Activated effector memory CD4-positive, alpha-beta T cell treated with anti-CD3 and anti-CD28 coated beads, Interleukin-2, amount 50 U/mL, for 16 hours (primary cell): ENCODE measurements at places on chromosomes 7 and 10.
A peak's percentile ranks its signal among the peaks of the same experiment; 100 is the strongest.

DNA sequence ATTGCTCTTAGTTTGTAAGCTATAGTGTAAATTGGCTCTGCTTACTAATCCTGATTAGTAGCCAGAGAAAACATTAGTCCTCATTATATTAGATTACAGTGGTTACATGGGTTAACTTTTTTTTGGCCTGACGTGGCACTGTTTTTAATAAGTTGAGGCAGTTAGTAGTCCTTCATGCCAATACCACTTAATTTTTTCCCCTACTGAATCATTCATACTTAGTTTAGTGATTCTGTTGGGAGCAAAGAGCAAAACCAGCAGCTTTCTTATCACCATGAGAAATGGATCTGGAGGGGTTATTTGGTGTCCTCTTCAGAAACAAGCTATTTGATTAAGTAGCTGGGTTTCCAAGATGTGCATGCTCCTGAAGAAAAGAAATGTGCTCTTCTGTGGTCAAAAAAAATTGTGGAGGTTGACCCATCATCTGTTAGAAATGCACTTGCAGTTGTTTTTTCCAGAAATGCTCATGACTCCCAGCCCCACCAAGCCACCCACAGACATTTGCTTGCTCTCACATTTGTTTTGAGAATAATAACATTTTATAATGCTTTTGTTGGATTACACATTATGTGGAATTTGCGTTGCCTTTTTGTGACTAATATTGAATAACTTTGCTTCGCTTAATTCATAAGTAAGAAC is 258.5 kb downstream of the HDAC9 start:
- DNase-seq, result no peak

DNA sequence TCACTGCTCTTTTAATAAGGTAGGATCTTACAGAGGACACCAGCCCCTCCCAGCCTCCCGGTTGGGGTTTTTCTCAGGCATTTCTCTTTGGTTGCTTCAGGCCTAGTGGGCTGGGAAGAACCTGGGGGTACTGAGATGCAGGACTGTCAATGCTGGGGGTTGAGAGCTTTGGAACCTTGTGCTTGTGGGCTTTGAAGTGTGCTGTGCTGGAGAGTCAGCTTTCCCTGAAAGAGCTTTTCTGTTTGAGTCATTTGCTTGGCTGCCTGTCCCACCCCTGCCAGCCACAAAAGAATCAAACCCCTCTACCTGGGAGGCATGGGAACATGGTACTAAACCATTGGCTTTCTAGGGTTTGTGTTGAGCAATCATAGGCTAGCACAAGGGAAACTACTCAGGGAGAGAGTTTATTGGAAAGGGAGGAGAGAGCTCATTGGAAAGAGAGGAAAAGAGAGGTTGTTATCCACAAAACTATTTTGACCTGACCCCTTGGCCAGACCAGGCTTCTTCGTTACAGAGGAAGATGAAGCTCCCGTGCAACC is 1.4 kb downstream of the SCD start:
- DNase-seq, result no peak

DNA sequence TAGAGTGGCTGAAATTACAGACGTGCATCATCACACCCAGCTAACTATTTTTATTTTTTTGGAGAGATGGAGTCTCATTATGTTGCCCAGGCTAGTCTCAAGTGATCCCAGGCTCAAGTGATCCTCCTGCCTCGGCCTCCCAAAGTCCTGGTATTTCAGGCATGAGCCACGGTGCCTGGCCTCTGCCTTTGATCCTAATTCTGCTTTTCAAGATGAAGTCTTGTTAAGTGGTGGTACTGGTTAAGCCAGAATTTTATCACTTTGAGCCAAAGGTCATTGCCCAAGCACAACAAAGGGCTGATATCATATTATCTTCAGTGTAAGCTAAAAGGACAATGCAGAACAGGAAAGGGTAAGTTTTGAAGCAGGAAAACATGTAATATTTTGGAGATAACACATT is 64.2 kb downstream of the MYOF start:
- no peak for DNase-seq

- DNase-seq, result no peak
Measured at GRCh38 chr7:131656980-131657723, 100.7 kb upstream of the PODXL start.

DNA sequence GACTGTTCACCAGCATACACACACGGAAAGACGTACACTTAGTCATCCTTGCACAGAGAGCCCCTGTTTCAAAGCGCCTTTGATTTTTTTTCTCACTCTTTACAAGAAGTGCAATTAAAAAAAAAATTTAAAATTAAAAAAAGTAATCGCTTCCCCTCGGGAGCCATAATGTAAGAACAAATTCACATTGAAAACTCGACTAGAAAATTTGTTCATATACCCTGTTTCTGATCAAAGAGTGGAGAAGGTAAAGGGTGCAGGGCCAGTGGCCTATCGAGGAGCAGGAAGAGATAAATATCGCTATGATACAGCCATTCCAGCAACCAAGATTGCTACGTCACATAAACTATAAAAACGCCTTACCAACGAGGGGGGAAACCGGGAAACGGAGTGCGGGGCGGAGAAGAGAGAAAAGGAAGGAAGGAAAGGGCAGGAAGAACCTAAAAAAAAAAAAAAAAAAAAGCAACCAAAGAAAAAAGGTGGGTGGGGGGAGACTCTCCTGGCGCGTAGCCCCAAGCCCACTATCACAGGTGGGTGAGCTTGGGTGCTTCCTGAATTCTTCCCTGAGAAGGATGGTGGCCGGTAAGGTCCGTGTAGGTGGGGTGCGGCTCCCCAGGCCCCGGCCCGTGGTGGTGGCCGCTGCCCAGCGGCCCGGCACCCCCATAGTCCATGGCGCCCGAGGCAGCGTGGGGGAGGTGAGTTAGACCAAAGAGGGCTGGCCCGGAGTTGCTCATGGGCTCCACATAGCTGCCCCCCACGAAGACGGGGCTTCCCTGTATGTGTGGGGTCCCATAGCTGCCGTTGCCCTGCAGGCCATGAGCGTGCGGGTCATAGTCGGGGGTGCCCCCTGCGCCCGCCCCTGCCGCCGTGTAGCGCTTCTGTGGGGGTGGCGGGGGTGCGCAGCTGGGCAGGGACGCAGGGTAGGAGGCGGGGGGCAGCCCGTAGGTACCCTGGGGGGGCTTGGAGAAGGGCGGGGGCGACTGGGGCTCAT is 5.2 kb upstream of the HOXA2 start:
- no peak for DNase-seq

DNA sequence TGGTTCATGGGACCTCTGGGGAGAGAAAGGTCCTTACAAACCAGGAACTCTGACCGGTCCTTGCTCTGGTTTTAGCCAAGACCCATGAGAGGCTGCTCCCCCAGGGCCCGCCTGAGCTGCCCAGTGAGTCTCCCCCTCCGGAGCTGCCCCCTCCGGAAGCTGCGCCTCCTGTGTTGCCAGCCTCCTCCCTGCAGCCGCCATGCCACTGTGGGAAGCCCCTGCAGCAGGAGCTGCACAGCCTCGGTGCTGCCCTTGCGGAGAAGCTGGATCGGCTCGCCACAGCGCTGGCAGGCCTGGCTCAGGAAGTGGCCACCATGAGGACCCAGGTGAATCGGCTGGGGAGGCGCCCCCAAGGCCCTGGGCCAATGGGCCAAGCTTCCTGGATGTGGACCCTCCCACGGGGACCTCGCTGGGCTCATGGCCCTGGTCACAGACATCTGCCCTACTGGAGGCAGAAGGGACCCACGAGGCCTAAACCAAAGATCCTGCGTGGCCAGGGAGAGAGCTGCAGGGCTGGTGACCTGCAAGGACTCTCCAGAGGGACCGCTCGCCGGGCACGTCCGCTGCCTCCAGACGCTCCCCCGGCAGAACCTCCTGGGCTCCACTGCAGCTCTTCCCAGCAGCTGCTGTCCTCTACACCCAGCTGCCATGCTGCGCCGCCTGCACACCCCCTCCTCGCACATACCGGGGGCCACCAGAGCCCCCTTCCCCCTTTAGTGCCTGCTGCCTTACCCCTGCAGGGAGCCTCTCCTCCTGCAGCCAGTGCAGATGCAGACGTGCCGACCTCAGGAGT is 40.1 kb downstream of the ZNF467 start:
- peak; percentile 60 for DNase-seq

DNA sequence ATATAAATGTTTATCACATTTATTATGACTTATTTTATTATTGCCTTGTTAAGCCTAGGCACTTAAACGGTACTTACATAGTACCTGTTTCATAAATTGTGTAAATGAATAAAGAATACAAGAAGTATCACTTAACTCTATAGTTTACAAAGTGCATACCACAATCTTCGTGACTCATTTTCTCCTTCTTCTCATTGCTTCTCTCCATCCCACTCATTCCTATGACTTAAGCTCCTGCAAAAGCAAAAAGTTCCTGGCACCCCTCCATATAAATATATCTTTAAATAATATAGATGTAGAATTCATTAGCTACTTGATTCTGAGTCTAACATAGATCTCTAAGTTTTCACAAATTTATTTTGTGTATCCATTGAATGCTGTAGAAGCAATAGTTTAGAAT is 1382.0 kb upstream of the CELF2 start:
- no peak for DNase-seq

DNA sequence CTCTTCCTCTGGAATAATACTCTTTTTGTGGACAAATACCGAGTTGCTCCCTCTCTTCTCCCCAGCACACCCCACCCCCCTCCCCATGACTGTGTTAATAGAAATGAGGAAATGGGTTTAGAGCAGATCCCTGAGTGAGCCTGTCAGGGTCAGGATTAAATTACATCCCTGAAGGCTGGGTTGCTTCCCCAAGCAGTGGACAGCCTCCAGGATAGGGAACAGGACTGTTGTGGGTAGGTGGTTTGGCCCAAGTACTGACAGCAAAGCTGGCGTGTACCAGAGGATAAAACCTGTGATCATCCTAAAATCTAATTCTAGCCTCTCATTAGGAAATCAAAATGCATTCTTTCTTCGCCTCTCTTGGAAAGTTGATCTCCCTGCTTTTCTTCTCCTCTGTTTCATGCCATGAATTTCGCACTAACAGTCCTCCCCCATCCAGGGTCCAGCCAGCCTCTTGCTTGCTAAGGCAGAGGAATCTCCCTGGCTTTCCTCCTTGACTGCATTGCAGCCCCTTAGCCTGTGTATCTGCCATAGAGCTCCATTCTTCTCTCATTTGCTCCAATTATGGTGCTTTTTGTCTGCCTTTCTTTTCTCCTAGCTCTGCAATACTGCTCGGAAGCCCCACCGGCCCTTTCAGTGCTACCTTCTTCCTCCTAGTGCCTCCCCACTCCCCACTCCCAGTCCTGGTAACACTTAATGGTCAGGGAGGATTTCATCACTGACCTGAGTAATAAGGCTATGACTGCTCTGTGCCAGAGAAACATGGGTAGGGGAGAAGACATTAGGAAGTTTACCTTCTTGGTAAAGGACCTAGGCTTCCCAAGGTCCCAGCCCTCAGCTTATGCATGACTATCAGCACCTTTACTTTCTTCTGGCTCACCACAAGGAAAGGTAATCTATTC is 8.4 kb downstream of the LRRC4 start:
- no peak for DNase-seq

- DNase-seq, result no peak
Measured at GRCh38 chr10:30722956-30723620, 93.5 kb upstream of the LYZL2 start.

DNA sequence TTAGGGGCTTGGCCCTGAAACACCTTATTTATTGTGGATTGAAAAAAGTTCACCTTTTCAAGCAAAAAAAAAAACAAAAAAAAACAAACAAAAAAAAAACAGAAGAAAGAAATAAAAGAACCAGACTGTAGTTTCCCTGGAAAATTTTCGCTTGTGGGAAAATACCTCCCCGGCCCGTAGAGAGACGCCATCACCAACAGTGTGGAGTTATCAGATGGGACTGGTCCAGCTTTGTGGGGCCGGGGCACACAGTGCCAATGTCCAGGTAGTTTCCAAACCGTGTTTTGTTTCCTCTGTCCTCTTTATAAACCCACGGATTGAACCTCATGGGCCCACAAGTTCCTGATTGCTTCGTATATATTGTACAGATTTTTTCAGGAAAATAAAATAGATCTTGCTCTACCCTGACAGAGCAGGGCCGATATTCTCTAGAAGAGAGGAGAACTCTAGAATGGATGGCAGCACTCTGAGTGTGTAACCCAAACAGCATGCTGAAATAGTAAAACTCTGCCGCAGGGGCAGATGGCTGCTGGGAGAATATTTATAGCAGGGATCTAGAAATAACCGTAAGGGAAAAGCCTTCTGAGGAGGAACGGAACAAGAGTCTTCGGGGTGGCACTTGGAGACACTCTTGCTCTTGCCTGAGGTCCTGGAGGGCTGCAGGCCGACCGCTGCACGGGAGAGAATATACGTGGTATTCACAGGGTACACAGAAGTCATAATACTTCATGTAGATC is 241.0 kb downstream of the FRMD4A start:
- no peak for DNase-seq

- no peak for DNase-seq
Measured at GRCh38 chr7:97751566-97751965, 19.7 kb downstream of the TAC1 start.

- DNase-seq, result no peak
Measured at GRCh38 chr10:99595770-99596465, 24.3 kb downstream of the SLC25A28 start.

- no peak for DNase-seq
Measured at GRCh38 chr7:33661430-33662160, 243.7 kb upstream of the BMPER start.

DNA sequence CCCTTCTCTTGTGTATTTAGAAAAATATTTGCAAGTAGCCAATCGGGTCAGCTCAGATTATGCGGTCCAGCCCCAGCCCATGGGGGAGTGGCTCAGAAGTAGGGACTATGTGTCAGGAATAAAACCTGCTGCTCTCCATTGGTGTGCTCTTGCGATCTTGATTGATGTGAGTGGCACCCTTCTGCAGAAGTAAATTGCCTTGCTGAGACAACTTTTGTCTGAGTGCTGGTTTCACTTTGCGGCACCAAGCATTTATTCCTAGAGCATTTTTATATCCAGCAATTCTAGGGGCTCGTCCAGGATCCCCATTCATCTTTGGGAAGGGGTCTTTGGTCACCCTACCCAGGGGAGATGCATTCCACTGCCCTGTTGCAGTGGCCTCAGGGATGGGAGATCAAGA is 26.1 kb upstream of the FAM221A start:
- no peak for DNase-seq

GRCh38 chr7:46157404-46157803 is 236.3 kb upstream of the IGFBP3 start:
- DNase-seq, result no peak

- no peak for DNase-seq
Measured at GRCh38 chr7:74040101-74040790, 12.3 kb downstream of the ELN start.

DNA sequence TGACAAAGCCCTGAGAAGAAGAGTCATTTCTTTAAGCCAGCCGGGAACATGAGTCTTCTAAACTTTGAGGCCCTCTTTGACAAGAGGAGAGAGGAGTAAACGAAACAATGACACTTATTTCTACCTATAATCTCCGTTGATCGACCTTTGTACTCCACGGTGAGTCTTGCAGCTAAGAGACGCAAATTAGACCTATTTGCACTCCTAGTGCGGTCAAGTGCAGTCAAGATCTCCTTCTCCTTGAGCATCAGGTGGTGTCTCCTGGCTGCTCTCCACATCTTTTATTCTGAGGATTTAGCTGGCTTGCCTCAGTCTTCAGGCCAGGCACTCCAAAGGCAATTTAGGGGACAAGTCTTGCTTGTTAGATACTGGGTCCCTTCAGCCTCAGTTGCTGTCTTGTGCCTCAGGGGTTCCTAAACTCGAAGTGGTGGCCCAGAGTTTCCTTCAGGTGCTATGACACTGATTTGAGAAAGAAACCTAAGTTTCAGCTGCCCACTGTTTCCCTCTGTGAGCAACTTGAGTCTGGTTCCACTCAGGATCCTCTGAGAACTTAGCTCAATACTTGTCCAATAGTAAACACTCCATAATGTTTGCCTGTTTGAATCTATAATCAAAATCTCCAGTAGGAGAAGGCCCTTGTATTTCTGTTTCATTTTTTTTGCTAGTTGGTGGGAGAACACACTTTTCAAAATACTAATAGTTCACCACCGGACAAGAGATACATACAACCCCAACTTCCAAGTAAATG is 312.9 kb downstream of the RNLS start:
- DNase-seq, result no peak
